MCF 10A (cell line): ENCODE measurements at places on chromosomes 7 and 10. TPM values are rescaled to one million over a fixed set of nuclear protein-coding genes. Genes with fewer than 3 reads are reported as not detected.

DNA sequence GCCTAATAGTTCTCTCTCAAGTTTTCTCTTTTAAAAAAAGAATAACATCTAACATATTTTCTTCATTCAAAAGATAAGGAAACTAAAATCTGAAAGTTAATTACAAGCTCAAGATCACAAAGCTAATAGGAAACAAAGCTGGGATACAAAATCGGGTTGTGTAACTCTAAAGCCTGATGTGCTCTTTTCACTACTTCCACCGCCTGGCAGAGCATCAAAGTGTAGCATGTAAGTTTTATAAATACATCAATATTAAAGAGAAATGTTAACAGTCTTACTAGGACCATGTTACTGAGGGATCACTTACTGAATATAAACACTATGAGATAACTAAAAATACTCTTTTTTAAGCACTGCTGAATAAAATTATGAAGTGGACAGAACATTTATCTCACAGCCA lies 97.2 kb downstream of the KMT2C start:
- no peak for DNase-seq

DNA sequence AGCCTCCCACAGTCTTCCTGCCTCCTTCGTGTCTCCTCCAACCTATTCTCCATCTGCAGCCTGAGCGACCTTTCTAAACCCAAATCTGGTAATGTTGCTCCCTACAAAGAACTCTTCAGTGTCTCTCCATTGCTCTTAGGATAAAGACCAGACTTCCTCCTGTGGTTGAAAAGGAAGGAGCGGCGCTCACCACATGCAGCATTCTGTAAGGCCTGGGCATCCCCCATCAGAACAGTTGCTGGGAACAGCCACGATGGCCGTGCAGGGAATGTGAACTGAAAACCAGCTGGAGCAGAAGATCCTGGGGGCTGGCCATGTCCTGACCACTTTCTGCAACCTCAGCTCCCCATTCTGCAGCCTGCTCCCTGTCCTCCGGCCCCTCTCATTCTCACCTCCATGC lies 237.8 kb upstream of the ZMIZ1 start:
- DNase-seq: no peak

DNA sequence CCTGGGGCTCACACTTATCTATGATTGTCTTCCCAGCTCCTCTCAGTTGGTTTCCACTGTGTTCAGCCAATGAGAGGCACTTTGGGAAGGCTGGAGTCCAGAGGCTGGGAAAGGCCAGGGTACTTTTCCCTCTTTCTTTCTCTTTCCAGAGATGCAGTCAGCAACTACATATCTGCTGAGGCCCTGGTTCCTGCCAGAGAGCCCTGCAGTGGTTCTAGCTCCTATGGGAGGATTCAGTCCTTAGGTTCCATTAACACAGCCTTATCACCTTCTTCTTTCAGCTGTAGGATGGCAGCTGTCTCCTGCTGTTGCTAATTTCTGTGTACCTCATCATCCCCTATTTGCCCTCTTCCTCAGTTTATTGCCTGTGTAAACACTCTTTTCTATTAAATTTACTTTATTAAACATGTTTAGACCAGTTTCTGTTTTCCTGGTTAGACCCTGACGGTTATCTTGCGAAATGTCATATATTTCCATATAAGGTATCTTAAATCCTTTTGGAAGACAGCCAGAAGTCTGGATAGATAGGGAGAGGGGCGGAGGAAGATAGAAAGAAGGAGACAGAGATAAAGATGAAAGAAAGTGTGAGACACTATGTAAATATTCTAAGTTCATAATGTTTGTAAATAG lies 100.3 kb downstream of the HGF start:
- DNase-seq: peak; percentile 14

- DNase-seq: no peak
These were observed 5.7 kb upstream of the AP5Z1 start for GRCh38 chr7:4769761-4770160.

- DNase-seq: no peak
These were observed 380.7 kb downstream of the RPS24 start for GRCh38 chr10:78414380-78414779.

DNA sequence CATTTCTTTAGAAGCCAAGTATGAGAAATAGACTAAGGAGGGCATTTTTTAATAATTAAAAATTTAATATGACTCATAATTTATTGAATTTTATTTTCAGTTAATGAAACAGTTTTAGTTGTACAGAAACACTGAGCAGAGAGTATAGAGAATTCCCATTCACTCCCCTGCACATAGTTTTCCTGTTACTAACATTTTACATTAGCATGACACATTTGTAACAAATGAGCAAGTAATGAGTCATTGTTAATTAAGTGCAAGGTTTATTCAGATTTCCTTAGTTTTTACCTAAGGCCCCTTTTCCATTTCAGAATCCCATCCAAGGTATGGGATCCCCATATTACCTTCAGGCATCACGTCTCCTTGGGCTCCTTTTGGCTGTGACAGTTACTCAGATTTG lies 271.5 kb upstream of the FZD8 start:
- peak; percentile 33 for DNase-seq

The ADAM22 gene
- not detected in 2 replicates for total RNA-seq

The CDHR3 gene
- total RNA-seq: 0.17 and 0.19 TPM in 2 replicates

The IRF5 gene
- 7.5 and 10.1 TPM in 2 replicates for total RNA-seq
